ENCODE measurements at places on chromosomes 3 and 15.

- no peak for DNase-seq
These were observed 78.4 kb downstream of the RFX7 start for GRCh38 chr15:56165234-56165633.

DNA sequence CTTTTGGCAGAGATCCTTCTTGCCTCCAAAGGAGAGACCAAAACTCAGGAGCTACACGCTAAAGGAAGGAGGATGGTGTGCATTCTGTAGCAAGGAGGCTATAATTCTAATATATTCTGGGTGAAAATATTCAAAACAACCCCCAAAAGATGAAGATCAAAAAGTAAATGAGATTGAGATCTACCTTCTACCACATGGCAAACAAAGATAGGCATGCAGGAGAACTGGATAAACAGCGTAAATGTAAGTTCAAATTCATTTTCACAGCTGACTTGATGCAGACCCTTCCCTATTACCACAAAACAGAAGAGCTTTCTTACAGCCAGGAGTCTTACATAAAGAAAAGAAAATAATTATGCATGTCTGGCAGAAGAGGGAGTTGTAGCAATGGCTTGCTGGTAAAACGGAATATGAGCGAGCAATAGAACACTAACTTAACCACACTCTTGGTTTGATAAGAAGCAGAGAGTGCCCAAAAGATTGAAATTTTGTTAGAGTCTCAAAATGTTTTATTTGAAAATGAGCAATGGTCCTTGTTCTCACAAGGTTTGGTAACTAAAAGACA, 272.7 kb downstream of the MECOM start:
- DNase-seq, result no peak

DNA sequence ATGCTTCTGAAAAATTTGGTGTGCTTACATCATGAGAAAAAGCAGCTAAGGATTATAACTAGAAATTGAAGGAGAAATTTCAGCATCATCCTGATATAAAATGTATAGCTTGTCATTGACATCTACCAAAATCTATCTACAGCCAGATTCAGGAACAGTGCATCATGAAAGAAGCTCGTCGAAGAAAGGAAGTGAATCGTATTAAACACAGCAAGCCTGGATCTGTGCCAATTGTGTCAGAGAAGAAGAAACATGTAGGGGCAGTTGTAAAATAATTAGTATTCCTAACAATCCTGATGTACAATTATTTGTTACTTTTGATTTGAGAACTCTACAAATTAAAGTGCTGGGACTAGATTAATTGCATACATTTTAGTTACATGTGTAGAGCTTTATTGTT, 37.2 kb downstream of the AP4E1 start:
- no peak for DNase-seq

DNA sequence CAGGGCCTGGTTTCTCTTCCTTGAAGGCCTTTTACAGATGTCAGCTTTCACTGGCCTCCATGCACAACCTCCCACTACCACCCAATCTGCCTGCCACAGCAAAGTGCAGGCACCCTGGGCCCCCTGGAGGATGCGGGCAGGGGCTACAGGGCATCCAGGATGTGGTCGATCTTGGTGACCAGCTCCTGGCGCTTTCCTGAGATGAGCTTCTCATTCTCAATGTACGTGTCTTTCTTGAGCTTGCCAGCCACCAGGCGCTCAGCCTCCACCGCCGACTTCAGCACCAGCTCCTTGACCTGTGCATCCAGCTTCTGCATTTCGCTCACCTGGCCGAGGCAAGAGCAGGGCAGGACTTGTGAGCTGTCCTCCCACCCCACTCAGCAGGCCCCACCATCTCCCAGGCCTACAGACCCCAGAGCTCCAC, 30.3 kb downstream of the RPN1 start:
- DNase-seq, result no peak

GRCh38 chr3:145087038-145087437, 1073.9 kb downstream of the PLOD2 start:
- no peak for DNase-seq

DNA sequence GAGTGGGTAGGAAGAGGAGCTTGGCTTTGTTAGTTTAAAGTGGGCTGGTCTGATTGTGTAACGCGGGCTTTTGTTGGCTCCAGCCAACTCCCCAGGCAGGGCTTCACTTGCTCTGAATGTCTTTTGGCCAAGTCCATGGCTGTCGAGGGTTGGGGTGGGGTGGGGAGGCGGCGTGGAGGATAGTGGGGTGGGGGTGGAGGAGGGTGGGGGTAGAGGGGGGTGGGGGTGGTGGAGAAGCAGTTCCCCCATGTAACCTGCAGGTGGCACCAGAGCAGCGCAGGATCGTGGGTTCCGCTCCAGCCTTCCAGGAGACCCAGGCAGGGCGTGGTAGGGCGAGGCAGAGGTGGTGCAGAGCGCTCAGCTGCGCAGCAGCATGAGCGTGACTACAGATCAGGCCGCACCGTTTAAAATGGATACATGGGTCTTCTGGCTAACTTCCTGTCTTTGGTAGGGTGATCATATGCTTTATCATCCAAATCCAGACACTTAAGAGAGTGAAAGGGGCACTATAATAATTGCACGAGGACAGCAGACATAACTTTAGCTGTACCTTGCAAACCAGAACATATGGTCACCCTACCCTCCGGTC, 28.3 kb downstream of the GOLGA6A start:
- no peak for DNase-seq

GRCh38 chr15:97078591-97078990, 748.1 kb downstream of the NR2F2 start:
- no peak for DNase-seq

DNA sequence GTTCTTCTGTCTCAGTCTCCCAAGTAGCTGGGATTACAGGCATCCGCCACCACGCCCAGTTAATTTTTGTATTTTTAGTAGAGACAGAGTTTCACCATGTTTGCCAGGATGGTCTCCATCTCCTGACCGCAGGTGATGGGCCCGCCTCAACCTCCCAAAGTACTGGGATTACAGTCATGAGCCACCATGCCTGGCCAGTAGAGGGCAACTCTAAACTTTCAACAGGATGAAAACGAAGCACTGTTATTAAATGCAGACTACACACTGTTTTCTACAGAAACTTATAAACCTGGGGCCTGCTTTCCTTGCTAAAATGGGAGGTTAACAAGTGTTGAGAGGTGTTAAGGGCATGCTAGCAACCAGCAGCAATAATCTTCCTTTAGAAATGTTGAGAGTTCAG, 7.6 kb downstream of the ARPC4 start:
- no peak for DNase-seq

GRCh38 chr3:150124142-150124541, 153.4 kb upstream of the PFN2 start:
- DNase-seq, result no peak

DNA sequence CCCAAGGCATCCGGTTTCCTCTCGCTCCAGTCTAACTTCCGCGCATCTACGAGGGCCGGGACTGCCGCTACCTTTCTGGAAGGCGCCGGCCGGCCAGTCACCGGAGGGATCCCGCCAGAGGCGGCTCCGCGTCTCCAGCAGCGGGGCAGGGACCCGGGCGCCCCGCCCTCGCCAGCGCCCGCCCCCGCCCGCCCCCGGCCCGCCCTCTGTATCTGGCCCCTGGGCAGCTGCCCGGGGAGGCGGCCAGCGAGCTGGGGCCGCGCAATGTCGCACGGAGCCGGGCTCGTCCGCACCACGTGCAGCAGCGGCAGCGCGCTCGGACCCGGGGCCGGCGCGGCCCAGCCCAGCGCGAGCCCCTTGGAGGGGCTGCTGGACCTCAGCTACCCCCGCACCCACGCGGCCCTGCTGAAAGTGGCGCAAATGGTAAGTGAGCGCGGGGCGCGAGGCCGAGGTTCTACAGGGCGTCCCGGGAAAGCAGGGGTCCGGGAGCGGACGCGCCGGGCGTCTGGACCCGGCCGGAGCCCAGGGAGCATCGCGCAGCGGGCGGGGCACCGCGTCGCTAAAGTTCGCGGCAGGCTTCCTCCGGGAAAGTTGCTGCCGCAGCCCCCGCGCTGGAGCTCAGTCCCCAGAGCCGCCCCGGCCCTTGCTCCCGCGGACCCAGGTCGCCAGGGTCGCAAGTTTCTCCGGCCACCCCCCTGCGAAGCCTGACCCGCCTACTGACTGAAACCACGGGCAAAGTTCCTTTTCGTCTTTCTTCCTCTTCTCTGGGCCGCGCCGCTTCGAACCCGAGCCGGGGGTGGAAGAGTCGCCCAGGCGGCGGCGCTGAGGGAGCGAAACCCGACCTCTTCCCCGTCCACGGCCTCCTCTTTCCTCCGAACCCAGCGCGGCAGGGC, at the start of gene CMTM7:
Gene CMTM7, plus strand, starts transcription at position 211 of the 893 bp plus-strand sequence. Its CDS starts 54 bp downstream, at position 265.
- DNase-seq, result no peak

DNA sequence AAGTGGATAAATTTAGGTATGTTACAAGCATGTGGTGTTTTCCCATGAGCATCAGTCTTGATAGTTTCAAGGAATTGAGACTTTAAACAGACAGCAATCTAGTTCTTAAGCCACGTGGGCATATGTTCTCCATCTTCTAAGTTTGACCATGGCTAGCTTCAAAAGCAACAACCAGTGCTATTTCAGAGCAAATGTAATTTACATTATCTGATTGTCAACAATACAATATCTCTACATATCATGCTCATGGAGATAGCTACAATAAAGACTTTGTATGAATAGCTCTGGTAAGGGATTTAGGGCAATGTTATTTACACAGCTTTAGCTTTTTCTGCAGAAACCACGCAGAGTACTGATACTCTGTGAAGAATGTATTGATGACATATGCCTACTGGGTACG, 38.8 kb upstream of the PDZRN3 start:
- DNase-seq, result no peak

DNA sequence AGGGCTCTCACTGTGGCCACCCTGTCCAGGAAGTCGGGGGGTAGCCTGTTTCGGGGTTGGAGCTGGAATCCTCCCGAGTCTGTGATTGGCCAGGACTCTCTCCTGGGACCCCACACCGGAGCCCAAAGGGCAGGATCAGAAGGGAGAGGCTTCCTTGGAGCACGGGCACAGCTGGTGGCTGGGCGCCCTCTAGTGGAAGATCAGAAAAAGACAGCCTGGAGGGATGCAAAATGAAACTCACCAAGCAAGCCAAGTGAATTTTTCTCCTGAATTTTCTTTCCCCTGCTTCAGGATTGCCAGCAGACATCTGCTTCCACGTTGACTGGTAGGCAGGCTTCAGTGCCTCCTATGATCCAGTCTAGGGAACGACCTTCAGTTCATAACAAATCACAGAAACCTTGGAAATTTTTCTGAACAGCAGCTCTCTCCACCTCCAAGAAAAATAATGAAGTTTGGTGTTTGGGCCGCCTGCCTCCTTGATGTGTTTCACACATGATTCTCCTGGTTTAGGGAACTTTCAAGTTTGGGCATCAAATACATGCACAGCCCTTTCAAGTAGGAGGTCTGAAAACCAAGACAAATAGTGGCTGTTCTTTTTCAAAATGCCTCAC, 224.6 kb downstream of the VPS13C start:
- DNase-seq, result no peak

DNA sequence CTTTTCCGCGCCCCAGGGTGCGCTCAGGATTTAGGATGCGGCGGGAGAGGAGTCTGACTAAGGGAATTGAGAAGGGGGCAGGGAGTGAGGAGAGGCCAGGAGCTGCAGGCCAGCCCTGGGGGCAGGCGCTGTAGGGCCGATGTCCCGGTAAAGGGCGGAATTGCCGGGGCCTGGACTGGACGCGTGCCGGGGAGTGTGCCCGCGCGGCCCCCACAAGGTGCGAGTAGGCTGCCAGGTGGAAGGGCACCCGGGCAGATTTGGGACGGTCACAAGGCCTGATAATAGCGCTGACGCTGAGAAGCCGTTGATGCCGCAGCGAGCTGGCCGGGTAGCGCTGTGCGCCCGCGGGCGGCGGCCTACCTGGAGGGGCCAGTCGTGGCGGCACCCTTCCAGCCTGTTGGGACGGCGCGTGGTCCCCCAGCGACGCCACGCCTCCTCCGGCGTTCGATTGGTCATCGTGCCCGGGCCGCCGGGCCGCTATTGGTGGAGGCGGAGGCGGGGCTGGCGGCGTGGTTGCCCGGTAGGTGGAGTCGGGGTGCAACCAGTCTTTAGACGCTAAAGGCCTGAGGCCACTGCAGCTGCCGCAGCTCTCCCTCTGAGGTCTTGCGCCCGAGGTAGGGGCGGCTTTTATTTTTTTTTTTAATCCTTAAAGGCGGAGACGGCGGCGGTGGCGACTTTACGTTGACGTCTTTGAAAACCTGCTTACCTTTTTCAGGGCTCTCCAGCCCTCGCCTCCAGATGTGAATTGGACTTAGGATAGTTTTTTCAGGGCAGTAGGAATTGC, 903 bp downstream of the SLC25A38 start:
- no peak for DNase-seq

GRCh38 chr3:65030847-65031463, 343.2 kb upstream of the ADAMTS9 start:
- DNase-seq, result no peak

- DNase-seq, result no peak
These were observed 25.0 kb downstream of the RNU5B-1 start for GRCh38 chr15:65329288-65329983.

GRCh38 chr3:128498127-128498626, 5.2 kb upstream of the GATA2 start:
- DNase-seq, result no peak

DNA sequence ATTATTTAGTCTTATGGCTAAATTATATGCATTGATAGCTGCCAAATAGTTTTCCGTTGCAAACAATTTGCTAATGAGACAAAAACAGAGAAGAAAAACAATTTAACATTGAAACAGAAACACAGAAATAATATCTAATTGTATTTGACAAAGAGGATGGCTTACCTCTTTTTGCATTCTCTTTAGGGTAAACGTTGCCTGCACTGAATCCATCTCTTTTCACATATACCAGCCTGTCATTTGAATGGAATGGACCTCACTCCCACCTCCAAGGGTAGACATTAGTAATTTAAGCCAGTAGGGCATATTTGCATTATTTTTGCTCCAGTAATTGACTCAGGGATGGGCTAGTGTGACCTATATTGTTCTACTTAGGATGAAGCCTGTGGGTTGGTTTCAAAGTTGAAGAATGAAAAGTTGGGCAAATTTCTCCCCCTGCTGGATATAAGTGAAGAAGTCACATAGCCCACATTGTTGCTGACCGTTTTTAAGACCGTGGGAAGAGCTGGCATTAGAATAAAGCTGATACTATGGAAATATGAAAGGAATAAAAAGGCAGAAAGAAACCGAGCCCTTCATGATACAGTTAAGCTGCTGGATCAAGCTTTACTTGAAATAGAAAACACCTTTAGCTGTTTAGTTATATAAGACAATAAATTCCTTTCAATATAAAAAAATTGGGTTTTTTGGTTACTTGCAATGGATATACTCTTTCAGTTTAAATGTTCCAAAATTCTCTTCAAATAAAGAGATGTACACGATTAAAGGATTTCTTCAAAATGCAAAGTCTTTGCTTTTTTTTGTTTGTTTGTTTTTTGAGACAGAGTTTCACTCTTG, 26.9 kb downstream of the PIERCE2 start:
- DNase-seq, result no peak

DNA sequence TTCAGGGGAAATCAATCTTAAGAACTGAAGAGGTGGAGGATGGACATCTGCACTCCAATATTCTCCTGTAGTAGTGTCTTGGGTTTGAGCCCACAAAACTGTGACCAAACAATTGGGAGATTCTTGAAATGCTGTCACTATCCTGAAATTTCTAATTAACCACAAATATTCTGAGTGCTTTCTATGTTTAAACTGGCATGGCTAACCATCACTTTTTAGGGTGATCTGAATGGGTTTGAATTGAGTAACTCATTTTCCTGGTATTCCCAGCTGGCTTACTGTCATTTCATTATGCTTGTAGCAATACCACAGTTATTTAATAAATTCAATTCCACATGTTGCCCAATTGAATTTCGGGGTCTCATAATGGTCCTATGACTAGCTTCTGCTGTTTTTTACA, 216.9 kb upstream of the DCBLD2 start:
- DNase-seq, result no peak
